ENCODE measurements at places on chromosomes 16 and 17.

- DNase-seq: no peak
Observed at GRCh38 chr16:83975590-83976260, 7.7 kb downstream of the NECAB2 start.

DNA sequence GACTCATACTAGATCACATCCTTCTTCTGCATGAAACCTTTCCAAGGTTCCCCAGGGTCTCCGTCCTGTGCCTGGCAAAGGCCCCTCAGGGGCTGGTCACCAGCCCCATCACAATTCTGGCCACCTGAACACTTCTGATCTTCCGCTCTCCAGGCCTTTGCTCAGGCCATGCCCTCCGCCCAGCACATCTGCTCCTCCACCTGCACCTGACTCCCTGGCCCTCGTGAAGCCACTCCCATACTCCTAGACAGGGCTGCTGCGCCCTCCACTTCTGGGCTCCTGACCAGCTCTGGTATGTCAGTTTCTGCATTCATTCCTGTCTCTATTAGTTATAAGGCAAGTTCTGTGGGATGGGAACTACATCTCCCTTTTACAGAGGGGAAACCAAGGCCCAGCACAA is 1.9 kb upstream of the MYL11 start:
- DNase-seq: no peak

DNA sequence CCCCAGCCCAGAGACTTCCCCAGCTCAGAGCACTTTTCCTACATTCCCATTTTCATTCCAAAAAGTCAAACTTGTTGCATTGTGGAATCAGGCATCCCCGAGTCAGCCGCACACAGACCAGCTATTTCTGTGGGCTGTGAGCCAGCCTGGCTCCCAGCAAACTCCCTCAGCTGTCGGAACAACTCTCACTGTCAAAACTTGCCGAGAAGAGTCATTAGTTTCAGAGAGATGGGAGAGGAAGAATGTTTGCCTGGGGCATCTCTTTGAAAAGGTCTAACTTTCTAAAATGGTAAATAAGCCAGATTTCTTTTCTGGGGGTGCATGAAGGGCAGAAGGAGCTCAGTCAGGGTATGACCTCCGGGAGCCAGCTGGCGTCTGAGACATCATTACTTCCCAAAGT is 280.0 kb downstream of the TMEM114 start:
- DNase-seq: no peak

- no peak for DNase-seq
Observed at GRCh38 chr16:66254106-66254505, 112.4 kb upstream of the CDH5 start.

GRCh38 chr16:3717235-3718018 is at the start of gene TRAP1:
TRAP1 (minus strand) TSS chr16:3717524; CDS start chr16:3717508, 16 bp downstream.
- DNase-seq: peak; percentile 91

DNA sequence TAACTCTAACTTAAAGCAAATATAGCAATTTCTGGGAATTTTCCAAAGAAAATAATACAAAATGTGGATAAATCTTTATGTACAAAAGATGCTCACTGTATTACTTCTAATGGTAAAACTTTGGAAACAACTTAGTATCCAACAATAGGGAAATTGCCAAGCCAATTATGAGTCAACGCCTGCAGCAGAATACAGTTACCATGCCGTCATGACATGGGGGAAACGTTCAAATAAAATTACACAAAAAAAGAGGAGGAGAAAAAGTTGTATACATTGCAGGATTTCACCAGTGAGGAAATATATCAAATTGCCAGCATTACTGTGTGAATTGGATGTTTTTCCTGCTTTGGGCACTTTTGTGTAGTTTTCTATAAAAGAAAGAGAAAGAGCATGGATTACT is 469.6 kb downstream of the SOX9 start:
- no peak for DNase-seq

- DNase-seq: no peak
Observed at GRCh38 chr16:61362585-61362984, 673.7 kb downstream of the CDH8 start.

DNA sequence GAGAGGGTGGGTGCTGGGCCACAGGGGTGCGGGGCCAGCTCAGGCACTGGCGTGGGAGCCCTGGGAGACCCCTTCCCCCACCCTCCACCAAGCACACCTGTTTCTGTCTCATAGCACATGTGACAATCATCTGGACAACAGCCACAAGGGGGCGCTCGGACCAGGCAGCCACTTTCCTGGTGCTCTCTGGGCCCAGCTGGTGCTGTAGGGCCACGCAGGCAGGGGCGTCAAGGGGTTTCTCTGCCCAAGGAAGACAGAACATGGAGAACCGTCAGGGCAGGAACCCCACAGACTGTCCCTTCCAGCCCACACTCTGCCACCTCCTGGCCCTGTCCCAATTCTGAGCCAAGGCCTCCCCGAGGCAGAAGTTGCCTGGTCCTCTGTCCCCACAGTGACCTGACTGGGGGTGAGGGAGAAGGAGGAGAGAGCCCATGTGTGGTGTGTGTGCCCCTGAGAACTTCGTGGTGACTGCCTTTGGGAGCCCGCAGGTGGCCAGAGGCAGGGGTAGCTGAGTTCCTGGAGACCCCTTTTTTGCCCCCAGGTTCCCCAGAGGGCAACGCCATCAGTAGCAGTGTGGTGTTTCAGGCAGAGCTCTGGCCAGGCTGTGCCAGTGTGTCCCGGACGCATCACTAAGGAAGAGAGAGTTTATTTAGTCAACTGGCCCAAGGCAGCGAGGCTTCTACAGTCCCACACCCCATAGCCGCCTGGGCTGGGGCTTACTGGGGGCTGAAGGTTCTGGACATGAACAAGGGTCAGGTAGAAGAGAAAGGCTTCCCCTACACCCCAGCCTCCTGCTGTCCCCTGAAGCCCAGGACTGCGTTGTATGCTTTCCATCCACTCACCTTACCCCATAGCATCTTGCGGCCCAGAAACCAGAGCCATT is 3.1 kb upstream of the SETD6 start:
- DNase-seq: peak; percentile 83

DNA sequence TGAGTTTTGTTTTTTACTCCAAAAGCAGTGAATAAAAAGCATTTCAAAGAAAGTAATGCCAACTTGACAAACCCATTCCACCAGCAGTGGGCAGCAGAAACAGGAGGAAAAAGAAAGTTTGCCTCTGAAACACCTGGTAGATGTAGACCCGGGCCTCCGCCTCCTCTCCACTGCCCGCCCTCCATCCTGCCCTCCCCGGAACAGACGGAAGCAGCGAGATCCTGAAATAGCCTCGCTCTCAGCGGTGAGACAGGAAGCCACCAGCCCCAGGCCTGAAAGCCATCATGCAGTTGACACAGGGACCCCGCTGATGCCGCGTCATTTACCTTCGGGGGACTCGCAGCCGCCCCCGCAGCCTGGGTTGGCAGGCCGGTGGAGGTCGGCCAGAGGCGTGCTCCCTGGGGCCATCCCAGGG is 67.8 kb downstream of the C16orf78 start:
- DNase-seq: peak; percentile 30

DNA sequence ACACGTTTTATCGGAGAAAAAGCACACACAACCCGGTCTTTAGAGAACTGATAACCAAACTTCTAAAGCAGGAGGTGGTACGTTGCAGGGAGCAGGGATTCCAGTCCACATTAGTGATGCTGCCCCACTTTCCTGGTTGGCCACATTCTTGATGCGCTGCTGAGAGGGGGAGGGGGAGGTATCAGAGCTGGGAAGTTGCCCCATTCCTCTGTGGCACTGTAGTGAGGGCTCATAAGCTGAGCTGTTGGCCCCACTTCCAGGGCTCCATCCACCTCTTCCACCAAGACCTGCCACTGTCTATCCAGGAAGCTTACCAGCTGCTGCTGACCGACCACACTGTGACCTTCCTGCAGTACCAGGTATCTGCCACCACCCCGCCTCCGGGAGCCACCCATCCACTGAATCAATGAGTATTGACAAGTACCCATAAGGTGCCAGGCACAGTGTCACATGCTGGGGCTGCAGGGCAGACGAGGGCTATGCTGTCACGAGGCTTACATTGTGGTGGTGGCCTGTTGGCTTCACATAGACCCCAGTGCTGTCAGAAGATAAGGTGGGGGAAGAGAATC is 1.1 kb downstream of the TSEN54 start:
- DNase-seq: peak; percentile 27

GRCh38 chr17:73536700-73537605 is 107.3 kb downstream of the SDK2 start:
- DNase-seq: no peak

GRCh38 chr16:66660422-66661209 is 35.9 kb downstream of the CMTM4 start:
- DNase-seq: no peak

DNA sequence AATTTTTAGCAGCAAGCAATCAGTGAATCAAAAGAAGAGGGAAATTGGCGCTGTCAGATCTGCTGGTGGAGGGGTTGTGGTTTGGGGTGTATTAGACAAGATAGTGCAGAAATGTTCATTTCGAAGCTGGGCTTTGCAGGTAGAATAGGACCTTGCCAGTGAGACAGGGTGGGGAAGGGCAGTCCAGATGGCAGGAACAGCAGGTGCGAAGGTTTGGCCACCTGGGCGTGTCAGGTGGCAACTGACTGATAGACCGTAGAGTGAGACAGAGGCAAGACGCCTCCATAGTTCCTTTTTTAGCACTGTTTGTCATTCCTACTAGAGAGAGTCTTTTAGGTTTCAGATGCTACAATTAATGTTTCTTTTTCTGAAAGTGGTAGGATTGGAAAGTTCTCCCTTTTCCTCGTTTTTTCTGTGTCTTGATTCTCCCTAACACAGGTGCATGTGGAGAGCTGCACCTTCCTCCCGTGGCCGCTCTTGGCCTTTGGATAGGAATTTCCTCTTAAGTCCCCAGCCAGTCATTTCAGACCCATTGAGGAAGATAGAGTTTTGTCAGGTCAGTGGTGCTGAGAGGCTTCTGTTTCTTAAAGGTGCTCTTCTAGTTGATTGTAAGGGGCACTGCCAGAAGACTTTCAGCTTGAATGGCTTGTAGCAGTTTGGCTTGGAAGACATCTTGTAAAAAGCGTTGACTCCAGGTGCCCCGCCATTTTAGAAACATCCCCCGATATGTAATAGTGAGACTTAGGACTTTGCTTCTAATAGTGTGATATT is 315.6 kb downstream of the SNX29 start:
- no peak for DNase-seq

DNA sequence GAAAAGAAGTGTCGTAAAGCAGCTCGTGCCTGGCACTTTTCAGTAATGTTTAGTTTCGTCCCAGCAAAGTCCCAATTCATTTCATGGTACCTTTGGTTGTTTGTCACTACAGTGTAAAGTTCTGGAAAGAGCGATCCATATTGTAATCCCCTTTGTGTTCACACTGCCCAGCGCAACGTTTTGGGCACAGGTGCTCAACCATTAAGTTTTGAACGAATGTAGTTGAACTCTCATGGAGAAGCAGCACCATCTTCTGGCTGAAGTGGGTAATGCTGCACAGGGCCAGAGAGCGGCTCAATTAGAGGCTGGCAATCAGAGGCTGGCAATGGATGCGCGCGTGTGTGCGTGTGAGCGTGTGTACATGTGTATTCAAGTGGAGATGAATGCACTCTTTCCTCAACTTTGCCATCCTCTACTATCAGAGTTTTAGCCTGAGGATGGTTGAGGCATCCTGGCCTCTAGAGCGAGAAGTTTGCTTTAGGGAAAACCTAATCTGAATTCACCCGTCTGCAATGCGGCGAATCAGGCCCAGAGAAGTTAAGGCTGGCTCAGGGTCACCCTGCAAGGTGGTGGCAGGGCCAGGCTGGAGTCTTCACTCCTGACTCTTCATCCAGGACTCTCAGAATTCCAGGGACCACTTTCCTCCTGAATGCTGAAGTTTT is 29.9 kb downstream of the DYNLL2 start:
- DNase-seq: peak; percentile 88

- no peak for DNase-seq
Observed at GRCh38 chr17:6910987-6911603, 79.6 kb upstream of the TEKT1 start.

- no peak for DNase-seq
Observed at GRCh38 chr17:55155856-55156560, 108.8 kb upstream of the HLF start.

DNA sequence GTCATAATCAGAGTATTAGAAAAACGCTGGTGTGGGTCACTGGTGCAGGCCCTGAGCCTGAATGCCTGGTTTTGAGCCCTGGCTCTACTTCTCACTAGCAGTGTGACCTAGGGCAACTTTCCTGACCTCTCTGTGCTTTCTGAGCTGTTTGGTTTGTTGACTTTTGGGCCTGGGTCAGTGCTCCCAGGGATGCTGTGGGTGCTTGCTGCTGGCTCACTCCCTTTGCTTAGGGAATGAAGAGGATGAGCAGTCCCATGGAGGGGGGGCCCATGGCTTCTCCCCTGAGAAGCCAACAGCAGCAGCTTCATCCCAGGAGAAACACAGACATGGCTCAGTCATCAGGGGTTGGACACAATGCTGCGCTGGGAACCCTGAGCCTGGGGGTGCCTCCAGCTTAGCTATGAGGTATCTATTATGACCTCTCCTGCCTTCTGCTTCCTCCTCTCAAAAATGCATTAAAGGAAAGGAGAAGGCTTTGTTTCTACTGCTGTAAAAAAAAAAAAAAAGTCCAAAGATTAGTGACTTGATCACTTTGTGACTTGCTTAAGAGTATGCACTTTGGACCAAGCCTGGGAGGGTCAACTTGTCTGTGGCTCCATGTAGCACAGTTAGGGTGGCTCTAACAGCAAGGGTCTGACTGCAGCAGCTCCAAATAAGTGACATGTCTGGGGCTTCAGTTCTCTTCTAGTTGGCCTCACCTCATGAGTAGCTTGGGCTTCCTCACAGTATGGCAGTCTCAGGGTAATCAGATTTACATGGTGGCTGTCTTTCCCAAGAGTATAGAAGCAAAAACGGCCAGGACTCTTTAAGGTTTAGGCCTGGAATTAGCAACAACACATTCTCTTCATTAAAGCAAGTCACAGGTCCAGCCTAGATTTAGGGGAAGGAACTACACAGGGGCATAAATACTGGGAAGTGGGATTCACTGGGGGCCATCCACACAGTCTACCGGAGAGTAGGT is 13.0 kb downstream of the NKD1 start:
- no peak for DNase-seq

DNA sequence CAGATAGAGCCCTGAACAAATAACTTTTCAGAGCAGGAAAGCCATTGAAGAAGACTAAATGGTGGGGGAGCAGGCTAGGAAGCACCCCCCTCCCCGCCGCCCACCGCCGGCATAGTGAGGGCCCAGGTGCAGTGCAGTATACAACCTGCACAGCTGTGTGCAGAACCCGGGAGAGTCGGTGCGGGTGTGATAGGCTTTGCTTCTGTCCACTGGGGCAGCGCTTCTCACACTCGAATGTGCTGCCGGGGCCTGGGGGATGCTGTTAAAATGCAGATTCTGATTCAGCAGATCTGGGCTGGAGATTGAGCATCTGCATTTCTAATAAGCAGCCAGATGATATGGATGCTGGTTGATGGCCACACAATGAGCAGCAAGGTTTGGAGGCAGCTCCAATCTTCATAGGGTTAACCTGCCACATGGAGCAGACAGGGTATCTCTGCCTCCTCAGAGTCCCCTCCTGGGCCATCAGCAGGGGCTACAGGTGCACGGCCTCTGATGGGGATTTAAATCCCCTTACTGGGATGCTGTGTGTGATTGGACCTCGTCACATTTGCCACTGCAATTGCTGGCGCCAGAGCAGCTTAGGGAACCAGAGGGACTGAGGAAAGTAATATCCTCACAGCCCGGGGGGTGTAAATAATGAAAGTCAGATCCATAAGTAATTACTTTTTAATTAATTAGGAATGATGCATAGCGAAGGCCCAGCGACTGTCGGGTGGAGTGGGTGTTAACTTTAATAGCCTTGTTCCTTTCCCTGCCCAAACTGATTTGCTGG is 172.0 kb upstream of the RPL38 start:
- DNase-seq: no peak
